Right lobe of liver (tissue), 6 donors: ENCODE measurements at places on chromosomes 1 and 21.

DNA sequence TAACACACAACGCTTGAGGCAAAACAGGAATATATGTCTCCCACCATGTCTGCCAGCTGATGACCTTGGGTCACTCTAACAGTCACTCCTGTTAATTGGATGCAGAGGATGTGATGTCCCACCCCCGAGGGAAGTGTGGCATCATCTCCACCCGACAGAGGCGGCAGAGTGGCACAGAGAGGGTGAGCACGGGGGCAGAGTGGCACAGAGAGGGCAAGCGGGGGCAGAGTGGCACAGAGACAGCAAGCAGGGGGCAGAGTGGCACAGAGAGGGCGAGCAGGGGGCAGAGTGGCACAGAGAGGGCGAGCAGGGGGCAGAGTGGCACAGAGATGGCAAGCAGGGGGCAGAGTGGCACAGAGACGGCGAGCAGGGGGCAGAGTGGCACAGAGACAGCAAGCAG lies 44.3 kb downstream of the DISP3 start:
- peak; percentile 35 for DNase-seq

- DNase-seq: no peak
These were observed 2.8 kb upstream of the CASQ2 start for GRCh38 chr1:115771094-115771846.

- DNase-seq: no peak
These were observed 32.7 kb downstream of the ECE1 start for GRCh38 chr1:21257431-21258135.

GRCh38 chr1:234970731-234971476 lies 157.7 kb downstream of the TOMM20 start:
- peak; percentile 54 for DNase-seq

DNA sequence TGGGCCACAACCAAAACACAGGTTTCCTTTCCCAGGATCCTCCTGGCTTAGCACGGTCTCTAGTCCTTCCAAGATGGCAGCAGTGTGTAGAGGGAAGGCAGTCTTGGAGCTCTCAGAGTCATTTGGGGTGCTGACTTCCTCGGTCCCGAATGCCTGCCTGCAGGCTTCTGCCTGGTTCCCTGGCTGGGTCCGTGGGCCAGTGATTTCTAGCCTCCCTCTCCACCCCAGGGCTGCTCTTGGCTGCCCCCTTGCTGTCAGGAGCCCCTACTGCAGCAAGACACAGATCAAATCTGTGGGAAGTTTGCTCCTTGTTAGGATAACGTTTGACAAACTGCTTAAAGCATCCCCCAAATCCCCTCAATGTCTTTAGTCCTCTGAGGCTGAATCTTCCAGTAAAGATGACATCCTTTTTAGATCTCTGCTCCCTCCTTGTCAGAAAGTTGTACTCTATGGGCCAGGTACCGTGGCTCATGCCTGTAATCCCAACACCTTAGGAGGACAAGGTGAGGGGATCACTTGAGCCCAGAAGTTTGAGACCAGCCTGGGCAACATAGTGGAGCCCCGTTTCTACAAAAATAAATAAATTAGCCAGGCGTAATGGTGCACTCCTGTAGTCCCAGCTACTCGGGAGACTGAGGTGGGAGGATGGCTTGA lies 272.5 kb downstream of the RRAGC start:
- peak; percentile 73 for DNase-seq

GRCh38 chr21:42216726-42217572 lies 2.0 kb upstream of the ABCG1 start:
- no peak for DNase-seq

GRCh38 chr1:154481053-154481452 lies 21.0 kb upstream of the TDRD10 start:
- DNase-seq: peak; percentile 30

DNA sequence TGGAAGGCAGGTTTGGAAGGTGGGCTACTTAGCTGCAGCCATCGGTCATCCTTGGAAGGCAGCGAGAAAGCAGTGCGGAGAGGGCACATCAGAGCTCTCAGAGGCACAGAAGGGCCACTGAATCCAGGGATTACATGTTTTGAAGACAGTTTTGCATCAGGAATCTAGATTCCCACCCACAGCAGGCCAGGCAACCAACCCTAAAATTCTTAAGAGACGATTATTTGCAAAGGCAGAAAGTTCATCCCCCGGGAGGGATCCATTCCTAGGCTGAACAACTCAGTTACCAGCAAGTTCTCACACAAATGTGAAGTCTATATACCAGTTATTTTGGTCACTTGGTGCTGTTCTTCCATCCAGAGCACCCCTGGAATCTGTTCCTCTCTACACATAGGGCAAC lies 457.3 kb upstream of the VAMP3 start:
- DNase-seq: no peak

- DNase-seq: no peak
These were observed 62.8 kb downstream of the RGS13 start for GRCh38 chr1:192698731-192699130.

DNA sequence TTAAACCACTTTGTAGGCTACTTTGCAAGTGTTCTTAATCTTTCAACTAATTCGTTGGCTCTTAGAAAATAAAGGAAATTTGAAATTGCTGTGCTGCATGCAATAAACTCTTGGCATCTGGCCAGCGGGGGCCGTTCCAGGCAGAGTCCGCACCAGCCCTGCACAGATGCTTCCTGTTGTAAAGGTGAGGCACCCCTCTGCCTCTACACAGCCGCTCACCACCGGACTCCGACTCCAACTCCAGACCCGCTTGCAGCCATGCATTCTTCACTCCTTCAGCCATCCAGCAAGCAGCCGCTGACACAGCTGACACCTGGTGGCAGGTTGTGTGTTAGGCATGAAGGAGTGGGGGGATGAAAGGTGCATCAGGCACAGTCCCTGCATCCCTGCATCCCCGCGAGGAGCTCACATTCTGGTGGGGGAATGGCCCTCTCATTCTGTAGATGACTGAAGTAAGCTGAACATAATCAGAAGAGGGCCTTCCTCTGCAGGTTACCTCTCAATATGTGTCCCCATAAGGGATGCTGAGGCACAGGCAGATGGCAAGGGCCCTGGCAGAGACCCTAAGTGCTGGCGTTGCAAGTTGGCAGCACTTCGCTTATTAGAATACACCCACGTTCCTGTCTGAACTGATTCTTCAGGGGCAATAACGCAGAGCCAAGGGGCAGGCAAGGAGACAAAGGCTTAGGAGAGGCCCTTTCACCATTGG lies 56.8 kb downstream of the GLIS1 start:
- DNase-seq: peak; percentile 30

DNA sequence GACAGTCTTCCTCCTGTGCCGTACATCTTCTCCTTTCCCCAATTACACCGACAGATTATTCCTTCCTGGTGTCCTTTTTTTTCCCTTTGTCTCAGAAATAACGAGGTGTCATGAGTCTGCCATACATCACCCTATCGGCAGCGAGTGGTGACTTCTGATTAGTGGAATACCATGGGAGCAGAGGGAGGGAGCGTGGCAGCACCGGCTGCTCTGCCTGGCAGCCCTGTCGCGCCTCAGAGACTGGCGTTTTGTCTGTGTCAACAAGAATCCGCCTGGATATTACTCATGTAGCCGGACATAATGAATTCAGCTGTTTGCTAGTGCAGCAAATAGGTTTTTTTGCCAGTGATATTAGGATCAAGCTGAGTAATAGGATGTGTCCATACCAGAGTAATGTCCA lies 51.8 kb downstream of the UTP25 start:
- no peak for DNase-seq

DNA sequence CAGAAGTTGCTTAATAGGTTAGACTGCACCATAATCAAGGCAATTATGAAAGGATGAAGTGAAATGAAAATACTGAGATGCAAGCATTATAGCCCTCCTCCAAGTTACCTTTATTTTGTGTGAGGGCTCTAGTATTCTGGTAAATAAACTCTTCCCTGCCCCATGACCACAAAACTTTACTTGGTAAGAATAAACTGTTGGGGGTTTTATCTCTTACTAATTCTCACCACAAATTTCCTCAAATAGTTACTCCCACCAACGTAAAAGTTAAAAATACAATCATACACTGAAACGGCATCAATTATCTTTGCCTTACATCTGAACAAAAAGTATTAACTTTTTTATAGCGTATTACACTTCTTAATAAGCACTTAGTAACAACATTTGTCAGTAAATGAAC lies 29.5 kb downstream of the C21orf91 start:
- DNase-seq: no peak
